ENCODE measurements at places on chromosomes 11 and 22.

- DNase-seq = no peak
These were observed 6.0 kb upstream of the SLC7A4 start for GRCh38 chr22:21038405-21038804.

- no peak for DNase-seq
These were observed 321.7 kb downstream of the BRD1 start for GRCh38 chr22:49506010-49506400.

DNA sequence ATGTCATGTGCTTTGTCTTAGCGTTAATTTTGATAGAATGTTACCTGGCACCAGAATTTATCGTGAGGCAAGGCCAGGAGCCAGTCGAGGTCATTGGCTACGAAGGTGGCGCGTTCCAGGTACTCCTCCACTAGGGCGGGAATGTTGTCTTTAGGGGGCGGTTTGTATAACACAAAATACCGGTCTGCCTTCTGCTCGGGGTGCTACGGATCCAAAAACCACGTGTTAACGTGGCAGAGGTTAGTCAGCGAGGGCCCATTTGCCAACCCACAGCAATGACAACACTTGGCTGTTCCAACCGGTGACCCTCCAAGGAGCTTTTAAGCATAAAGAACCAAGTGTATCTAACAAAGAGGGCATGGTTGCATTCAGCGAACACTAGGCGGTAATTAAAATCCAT lies 12.5 kb downstream of the ASCC2 start:
- DNase-seq = no peak

DNA sequence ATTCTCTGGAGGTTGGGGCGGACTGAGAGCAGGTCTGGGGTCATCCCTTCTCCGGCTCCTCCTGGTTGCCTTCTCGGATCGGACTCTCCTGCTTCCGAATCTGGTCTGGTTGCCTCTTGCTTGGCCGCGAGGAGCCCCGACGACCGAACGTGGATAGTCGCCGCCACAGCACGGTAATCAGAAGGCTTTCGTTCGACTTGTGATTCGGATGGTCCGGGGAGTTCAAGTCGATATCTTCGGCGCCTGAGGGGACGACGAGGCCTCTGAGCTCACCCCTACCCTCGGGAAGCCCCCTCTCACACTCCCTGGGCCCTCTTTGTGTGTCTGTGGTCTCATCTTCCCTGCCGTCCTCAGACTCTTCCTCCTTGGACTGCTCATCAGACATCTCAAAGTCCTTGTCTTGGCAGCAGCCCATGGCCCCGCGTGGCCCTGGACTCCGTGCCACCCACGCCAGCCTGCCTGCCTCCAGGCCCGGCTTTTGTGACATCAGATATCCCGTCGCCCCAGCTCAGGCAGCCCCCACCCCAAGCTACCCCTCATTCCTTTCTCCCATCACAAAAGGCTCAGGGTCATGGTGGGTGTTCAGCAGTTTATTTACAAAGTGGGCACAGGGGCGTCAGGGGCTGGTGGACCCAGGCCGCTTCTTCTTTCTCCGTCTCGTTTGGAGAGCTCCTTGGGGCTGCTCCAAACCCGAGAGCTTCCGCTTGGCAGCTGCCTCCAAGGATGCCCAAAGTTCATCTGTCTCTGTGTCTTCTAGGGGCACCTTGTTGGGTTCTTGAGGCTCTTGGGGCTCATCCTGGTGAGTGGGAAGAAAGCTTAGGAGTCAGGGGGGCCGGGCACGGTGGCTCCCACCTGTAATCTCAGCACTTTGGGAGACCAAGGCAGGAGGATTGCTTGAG lies at the start of gene TEX54:
Gene TEX54, minus strand, starts transcription at position 506 of the 899 bp plus-strand sequence.
- no peak for DNase-seq

DNA sequence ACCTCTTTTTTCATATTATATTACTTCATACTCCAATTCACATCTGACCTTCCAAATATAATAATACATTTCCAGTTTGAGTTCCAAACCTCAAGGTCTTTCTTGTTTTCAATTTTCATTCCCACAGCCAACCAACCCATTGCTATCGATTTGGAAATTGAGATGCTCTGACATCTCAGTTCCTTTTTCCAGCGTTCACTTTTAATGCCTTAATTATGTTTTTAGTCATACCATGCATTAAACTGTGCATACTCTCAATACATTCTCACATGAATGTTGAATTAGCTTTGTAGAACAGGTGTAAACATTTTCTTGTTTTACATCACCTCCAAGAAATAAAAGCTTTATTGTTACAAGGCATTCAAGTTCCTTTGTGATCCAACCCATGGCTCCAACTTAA lies 294.2 kb upstream of the ANO3 start:
- no peak for DNase-seq
